ENCODE measurements at places on chromosomes 4 and X.
A peak's percentile ranks its signal among the peaks of the same experiment; 100 is the strongest.

- no peak for DNase-seq
Measured at GRCh38 chr4:3344104-3344503, 51.3 kb downstream of the RGS12 start.

GRCh38 chr4:3127112-3127511, 52.6 kb downstream of the HTT start:
- no peak for DNase-seq

GRCh38 chrX:55129361-55129760, 40.5 kb downstream of the PAGE2 start:
- no peak for DNase-seq

GRCh38 chr4:36997727-36998126, 246.8 kb upstream of the NWD2 start:
- DNase-seq, result no peak

GRCh38 chr4:158782551-158783360, 13.9 kb downstream of the FNIP2 start:
- DNase-seq, result no peak

GRCh38 chrX:69503782-69504625, at the start of gene NALF2:
TSS of gene NALF2 (plus strand) at chrX:69504326. CDS start at chrX:69505283, 957 bp downstream.
- DNase-seq, result peak; percentile 35

DNA sequence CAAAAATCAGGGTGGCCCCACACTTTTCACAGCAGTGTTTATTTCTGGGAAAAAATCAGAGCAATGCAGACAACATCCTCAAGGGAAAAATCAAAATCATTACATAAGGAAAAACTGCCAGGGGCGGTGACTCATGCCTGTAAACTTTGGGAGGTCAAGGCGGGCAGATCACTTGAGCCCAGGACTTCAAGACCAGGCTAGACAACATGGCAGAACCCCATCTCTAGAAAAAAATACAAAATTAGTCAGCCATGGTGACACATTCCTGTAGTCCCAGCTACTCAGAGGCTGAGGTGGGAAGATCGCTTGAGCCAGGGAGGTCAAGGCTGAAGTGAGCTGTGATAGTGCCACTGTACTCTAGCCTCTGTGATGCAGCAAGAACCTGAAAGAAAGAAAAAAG, 102.8 kb downstream of the NAF1 start:
- DNase-seq, result peak; percentile 49

- DNase-seq, result peak; percentile 33
Measured at GRCh38 chr4:54384563-54384962, 155.5 kb downstream of the PDGFRA start.

DNA sequence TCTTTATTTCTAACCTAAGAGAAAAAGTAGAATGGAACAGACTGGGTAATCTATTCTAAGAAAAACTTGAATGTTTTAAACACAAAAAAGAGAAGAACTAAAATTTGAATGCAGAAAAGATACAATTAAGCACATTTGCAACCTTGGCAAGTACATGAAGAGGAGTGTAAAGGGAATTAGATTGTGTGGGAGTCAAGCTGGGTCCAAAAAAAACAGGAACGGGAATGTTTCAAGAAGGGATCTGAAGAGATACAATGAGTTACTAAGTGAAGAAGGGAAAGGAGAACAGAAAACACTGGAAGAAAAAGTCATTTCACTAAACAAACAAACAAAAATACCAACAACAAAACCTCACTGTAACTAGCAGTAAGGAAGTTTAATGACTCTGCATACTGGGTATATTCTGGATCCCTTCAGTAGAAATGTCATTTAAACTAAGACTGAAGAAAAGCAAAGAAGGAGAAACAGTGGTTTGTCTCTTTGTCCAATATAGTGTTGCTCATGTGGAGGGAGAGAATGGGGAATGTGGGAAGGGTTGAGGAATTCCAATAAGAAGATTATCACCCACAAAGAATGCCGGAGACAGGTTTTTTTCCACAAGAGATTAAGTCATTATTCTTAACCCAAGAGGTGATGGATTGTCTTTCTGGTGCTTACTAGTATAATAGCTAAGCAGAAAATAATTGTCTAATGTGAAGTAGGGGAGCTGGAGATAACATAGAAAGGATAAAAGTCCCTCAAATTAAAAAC, 50.4 kb upstream of the PTPN13 start:
- DNase-seq, result peak; percentile 48

Measured in mesenchymal stem cell (in vitro differentiated cells and primary cell).